ENCODE measurements at places on chromosomes 3 and 15.

- no peak for DNase-seq
Observed at GRCh38 chr3:170697131-170697530, 111.3 kb upstream of the SLC7A14 start.

- peak; percentile 38 for DNase-seq
Observed at GRCh38 chr3:52053307-52054304, 2.8 kb downstream of the DUSP7 start.

DNA sequence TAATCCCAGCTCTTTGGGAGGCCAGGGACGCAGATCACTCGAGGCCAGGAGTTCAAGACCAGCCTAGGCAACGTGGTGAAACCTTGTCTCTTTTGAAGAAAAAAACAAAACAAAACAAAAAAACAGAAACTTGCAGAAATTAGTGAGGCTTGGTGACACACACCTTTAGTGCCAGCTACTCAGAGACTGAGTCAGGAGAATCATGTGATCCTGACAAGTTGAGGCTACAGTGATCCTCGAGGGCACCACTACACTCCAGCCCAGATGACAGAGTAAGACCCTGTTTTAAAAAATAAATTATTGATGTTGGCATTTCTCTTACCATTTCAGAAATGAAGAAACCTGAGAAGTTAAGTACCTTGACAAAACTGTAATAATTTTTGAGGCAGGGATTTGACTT is 44.6 kb upstream of the CCNB2 start:
- no peak for DNase-seq

DNA sequence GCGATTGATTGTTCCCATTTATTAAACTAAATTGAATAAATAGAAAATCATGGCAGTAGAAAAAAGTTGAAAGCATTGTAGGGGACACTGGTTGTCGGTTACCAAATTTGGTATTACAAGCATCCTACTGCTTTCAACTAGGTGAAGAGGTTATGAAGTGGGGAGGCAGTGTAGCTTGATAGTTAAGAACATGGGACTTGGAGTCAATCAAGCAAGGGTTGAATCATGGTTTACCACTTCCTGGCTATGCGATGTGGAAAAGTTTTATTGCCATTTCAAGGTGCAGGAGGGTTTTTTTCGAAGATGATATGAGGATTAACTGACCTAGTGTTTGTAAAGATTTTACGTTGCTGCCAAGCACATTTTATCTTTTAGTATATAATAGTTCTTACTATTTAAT is 318.2 kb upstream of the KCNH8 start:
- no peak for DNase-seq

GRCh38 chr3:191435981-191436380 is 25.0 kb upstream of the PYDC2 start:
- no peak for DNase-seq

DNA sequence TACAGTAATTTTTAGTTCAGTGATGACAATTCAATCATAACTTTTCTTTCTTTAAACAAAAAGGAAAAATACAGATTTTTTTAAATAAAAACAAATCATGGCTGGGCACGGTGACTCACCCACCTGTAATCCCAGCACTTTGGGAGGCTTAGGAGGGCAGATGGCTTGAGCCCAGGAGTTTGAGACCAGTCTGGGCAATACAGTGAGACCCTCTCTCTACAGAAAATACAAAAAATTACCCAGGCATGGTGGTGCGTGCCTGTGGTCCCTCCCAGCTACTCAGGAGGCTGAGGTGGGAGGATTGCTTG is 25.6 kb upstream of the ATG7 start:
- no peak for DNase-seq

- DNase-seq: no peak
Observed at GRCh38 chr3:195008816-195009215, 262.1 kb downstream of the XXYLT1 start.

GRCh38 chr3:38549957-38550840 is 54.1 kb downstream of the EXOG start:
- no peak for DNase-seq

DNA sequence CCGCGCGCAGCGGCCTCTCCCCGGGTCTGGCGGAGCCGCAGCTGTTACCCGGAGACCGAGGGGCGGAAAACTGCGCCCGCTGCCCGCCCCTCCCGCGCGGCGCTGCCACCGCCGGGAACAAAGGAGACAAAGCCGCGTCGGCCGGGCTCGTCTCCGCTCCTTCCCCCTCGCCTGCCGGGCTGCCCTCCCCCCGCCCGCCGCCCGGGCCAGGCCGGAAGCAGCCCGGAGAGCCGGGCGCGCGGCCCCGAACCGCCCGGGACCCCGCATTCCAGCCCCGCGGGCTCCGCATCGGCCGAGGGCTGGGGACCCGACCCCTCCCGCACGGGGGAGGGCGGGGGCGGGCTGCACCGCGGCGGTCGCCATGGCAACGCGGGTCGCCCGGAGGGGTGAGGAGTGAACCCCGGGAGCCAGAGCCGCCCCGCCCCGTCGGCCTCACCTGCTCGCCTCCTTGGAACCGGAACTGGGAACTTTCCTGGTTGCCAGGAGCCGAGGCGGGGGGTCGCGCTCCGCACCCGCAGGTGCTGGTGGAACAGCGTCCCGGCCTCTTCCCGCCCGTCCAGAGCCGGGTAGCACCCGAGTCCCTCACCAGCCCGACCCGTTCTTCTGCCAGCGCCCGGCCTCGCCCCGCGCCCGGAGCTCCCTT is 448 bp downstream of the PLXNB1 start:
- peak; percentile 35 for DNase-seq

DNA sequence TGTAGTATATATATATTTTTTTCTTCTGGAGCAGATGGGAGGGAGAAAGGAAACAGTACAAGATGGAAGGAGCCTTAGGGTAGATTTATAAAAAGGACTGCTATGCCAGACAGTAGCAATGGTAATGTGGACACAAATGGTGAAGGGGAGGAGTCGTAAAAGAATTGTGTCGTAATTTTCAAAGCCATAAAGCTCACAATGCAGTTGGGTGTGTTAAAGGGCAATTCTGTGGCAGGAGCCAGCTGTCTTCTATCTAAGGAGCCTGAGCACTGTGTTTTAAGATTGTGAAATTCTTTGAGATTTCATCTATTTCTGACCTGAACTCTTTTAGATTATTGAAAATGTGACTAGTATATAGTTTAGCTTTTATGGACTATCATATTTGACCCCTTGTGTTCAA is 58.9 kb downstream of the CNOT10 start:
- DNase-seq: no peak

DNA sequence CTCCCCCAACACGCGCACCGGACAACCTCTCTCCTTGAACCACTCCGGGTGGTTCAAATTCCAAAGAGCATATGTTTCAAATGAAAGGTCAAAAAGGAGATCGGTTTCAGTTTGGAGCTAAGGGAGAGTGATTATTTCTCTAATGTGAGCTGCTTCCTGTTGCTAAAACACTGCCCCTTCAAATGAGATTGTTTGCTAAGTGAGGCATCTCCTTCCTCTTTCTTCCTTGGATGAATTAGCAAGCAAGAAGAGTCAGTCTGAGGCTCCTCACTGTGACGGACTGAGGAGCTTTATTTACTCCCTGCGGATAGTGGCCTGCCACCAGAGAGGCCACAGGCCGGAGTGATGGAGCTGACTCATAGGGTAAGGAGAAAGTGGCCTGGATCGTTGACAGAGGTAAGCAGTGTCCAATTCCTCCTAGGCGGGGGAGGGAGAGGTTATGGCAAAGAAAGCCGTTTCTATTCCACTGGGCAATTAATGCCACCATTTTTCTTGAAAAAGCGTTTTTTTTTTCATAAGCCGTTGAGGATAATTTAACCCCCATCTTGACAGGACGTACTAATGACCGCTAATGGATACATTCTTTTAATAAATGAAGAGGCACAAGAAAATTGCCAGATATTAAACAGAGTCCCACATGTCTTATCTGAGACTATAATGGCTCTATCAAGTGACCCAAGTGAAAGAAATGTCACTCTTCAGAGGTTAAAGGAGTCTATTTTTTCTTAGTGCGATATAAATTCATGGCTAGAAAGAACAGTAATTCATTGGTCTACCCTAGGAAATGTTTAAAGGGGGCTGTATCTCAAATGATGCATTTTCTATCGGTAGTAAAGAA is 167.0 kb upstream of the ANKRD28 start:
- no peak for DNase-seq

Measured in erythroblast (primary cell).